Left colon (tissue), 2 donors: ENCODE measurements at places on chromosomes 1 and 21. TPM values are rescaled to one million over a fixed set of nuclear protein-coding genes. Genes with fewer than 3 reads are reported as not detected.

DNA sequence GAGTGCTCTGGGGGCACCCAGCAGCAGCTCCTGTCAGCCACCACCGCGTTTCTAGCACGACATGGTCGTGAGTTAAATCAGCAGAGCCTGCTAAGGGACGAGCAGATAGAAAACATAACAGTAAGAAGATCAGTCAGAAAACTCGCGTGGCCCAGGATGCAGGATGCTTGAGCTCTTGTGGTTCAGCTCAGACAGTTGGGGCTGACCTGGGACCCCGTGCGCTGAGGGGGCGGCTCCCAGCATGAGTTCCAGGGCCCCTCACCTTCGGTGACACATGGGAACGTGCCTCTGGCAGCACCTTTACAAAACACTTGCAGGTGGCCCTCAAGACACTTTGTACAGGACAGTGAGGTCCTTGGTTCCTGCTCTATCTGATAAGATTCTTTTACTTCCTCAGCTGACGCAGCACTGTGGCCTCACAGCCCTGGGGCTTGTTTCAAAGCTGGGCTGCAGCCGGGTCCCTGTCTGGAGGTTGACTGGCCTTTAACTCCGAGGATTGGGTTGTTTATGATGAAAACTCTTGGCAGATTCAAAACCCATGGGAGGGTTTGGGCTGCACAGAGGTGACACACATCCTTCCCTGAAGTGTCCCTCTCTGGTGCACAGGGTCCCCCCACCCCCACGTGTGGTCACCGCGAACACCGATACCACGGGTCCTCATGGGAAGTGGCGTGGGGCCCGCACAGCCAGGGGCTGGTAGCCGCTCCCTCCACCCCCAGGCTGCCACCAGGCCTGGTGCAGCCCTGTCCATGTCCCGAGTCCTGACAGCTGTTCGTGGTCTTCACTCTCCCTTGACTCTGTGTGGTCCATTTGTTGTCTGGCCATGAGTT, 65.3 kb upstream of the COL6A1 start:
- no peak for DNase-seq

TSSK3 gene
- total RNA-seq, result 1.9 TPM

GRCh38 chr1:177969825-177970371, at the start of gene SEC16B:
SEC16B (minus strand) TSS chr1:177970058; CDS start chr1:177967981, 2,077 bp downstream.
- DNase-seq, result peak; percentile 35

- DNase-seq, result no peak
Observed at GRCh38 chr1:243686159-243686558, 163.9 kb downstream of the AKT3 start.
